ENCODE measurements at places on chromosomes 5 and 9. TPM values are rescaled to one million over a fixed set of nuclear protein-coding genes. Genes with fewer than 3 reads are reported as not detected.

GRCh38 chr5:41885286-41885685 is 15.1 kb upstream of the OXCT1 start:
- no peak for DNase-seq

DNA sequence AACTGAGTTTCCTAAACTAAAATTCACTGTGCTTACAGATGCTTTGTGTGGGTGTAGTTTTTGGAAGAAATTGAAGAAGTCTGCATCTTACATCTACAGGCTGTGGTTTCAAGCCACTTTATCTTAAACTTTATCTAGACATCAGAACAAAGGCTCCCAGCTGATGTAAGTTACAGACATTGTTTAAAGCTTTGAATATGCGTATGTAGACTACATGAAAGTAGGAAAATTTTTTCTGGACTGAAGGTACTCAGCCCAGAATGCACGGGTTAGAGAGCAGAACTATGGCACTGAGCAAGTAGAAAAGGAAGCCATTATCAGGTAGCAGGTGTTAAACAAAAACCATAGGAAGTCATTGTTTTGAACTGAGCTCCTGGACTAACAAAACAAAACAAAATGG is 185.4 kb downstream of the TTC39B start:
- no peak for DNase-seq

The IQGAP2 gene
- total RNA-seq: 0.24 TPM

The SLC25A2 gene
- not detected for total RNA-seq

The ADGRD2 gene
- not detected for total RNA-seq

DNA sequence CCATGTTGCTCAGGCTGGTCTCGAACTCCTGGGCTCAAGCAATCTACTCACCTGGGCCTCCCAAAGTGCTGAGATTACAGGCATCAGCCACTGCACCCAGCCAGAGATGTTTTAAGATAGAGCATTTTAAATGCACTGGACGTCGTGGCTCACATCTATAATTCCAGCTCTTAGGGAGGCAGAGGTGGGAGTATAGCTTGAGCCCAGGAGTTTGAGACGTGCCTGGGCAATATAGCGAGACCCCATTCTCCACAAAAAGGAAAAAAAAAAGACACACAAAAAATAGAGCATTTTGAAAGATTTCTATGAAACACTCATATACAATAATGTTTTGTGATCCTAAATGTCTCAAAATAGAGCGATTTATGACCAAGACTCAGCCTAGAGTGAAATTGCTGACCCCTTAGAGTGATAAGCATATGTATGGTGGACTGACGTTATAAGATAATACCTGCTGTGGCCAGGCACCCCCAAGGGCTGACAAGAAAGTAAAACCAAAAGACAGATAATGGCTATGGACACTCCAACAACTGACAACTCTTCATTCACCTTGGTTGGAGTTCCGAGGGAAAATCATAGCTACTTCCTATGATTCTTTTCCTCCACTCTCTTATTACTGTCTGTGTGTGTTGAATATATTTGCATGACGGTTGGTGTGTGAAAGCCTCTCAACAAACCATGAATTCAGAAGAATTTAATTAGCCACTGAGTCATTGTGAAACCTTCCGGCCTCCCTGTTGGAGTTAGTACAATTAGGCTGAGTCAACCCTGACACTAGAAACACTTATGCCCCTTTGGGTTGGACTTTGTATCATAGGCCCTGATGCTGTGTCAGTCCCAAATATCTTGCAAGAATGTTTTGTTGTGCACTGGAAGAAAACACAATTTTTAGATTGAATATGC is 526.5 kb upstream of the NUDT12 start:
- DNase-seq: peak; percentile 66

DNA sequence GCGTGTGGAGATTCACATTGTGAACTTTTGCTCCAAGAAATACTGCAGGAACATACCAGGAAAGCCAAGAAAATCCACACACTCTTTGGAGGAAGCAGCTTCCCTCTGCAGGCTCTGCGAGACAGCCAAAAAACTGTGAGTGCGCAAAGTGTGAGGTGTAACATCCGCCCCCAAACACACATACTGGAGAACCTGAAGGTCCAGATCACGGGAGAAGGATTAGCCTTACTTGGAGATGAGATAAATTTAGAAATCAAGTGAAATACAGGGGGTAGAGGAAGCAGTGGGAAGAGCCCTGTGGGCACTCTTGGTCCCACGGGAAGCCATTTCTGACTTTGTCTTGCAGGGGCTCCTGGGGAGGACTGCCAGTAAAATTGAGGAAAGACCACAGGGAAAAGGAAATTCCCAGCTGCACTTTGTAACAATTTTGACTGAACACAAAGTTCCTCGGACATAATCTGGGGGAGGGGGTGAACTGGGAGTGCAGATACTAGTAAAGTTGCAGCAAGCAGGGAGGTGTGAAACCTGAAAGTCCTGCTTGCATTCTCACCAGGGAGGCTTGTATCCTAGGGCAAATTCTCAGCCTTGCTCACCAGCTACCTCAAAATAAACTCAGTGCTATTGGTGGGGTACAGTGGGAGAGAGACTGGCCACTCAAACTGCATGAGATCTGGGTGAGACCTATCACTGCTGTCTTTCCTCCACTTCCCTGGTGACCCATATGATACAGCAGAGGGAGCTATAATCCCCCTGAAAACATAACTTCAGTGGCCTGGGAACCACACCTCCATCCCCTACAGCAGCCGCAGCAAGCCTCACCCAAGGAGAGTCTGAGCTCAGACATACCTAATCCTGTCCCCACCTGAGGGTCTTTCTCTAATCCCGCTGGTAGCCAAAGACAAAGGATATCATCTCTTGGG is 109.1 kb downstream of the ALDH1A1 start:
- DNase-seq: no peak

DNA sequence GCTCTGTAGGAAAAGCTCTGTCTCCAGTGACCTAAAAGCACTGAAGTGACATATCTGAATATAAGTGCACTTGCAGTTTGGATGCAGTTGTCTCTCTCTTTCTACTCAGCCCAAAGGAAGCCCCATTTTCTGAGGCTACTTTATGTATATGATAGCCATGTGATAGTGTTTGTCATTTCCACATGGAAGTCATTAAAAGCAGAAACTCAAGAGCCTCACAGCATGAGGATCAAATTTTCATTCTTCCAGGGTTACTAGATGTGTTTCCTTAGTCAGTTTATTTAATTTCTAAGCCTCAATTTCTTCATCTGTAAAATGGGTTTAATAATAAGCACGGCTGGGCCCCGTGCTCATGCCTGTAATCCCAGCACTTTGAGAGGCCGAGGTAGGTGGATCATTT is 36.7 kb downstream of the RNF44 start:
- DNase-seq: no peak

GRCh38 chr5:1665231-1665630 is 134.4 kb downstream of the MRPL36 start:
- DNase-seq: no peak

The NRG2 gene
- 1.9 TPM for total RNA-seq

DNA sequence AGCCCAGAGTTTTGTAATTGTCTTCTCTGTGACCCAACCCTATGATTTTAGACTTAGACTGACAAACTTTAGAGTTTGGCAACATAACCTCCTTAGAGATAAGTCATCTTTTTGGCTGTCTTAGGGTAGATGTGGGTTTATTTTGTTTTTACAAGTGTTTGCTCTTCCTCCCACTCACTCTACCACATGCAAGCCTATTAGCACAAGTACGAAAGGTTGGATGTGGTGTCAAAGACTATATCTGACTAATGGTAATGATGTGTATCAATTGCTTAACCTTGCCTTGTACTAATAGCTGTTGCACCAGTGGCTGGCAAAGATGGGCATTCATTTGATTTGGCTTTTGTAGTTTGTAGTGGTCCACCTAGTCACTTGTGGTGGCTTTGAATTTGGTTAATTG is 46.5 kb downstream of the SLC25A46 start:
- DNase-seq: peak; percentile 29

The REEP5 gene
- 37.3 TPM for total RNA-seq

Measured in RPMI7951 (cell line).